ENCODE measurements at places on chromosomes 5 and 9. TPM values are rescaled to one million over a fixed set of nuclear protein-coding genes. Genes with fewer than 3 reads are reported as not detected.

The GCNT1 gene
- 3.4 TPM for total RNA-seq

GRCh38 chr5:154273028-154273617 lies 82.6 kb downstream of the GALNT10 start:
- no peaks in the 10 kb centered on the region for H3K27me3 ChIP-seq
- peak overlapping the region; percentile 57 for H3K27ac ChIP-seq
- H3K36me3 ChIP-seq = no peaks in the 10 kb centered on the region
- no peak overlapping the region for H3K4me3 ChIP-seq

- no peak overlapping the region for H3K27ac ChIP-seq
- no peak for DNase-seq
- H3K27me3 ChIP-seq = no peaks in the 10 kb centered on the region
- peaks cover 4% of the 10 kb centered on the region for H3K36me3 ChIP-seq
- H3K4me3 ChIP-seq = no peak overlapping the region
These were observed 2.6 kb upstream of the HINT1 start for GRCh38 chr5:131167615-131168014.

DNA sequence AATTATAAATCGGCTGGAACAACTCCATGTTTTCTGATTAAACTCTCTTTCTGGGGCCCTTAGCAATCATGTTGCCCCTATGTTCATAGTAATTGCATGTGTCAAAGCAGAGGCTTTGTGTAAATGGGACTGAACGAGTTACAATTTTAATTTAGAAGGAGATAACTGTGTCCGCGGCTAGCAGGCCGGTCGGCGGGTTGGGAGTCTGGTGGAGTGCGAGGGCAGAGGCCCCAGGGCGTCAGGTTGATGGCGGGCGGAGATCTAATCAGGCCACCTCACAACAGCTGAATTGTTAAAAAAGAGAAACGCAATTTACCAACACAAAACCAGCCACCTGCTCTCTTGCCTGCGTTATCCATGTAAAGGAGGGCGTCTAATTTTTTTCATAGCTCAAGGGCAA lies 134.9 kb upstream of the LPCAT1 start:
- no peak overlapping the region for H3K4me3 ChIP-seq
- H3K4me1 ChIP-seq = no peaks in the 10 kb centered on the region
- H3K36me3 ChIP-seq = no peaks in the 10 kb centered on the region
- DNase-seq = no peak
- no peak overlapping the region for H3K27ac ChIP-seq
- peaks cover 21% of the 10 kb centered on the region for H3K27me3 ChIP-seq

DNA sequence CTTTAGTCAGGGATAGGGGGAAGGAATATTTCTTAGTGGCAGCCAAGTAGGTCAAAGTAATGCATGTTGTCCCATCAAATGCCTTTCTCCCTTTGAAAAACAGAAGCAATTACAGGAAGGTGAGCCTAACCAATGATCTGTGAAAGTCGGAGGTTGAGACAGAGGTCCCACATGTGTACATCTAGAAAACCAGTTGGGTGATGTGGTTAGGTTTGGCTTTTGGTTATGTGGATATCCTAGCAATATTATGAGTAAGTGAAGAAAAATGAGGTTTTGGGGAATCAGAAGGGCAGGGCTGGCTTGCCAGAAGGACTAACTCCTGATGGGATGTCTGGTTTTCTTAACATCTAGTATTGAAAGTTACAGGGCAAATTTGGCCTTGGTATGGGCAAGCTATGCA lies 63.4 kb upstream of the PALM2AKAP2 start:
- H3K27me3 ChIP-seq = no peaks in the 10 kb centered on the region
- no peak for DNase-seq
- H3K4me1 ChIP-seq = no peaks in the 10 kb centered on the region
- no peak overlapping the region for H3K4me3 ChIP-seq
- no peak overlapping the region for H3K27ac ChIP-seq

DNA sequence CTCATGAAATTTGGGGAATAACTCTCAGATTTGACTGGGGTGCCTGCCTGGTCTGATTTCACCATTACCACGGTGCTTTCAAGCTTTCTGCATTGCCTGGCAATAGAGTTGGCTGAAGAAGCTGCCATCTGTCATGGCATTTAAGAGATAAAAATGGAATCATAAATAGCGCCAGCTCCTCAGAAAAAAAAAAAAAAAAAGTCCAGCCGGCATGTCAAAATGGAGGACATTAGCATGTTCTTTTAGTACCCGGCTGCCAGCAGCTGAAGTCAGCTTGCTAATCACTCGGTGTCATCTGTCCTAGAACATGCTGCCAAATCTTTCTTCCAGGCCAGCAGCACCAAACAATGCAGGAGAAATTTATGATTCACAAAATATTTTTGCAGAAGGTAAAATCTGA lies 57.7 kb upstream of the CER1 start:
- H3K27ac ChIP-seq = no peak overlapping the region
- no peak for DNase-seq
- no peaks in the 10 kb centered on the region for H3K4me1 ChIP-seq
- no peak overlapping the region for H3K4me3 ChIP-seq
- no peaks in the 10 kb centered on the region for H3K27me3 ChIP-seq

- no peak overlapping the region for H3K27ac ChIP-seq
- no peak for DNase-seq
- no peaks in the 10 kb centered on the region for H3K36me3 ChIP-seq
- no peak overlapping the region for H3K4me3 ChIP-seq
- peaks cover 3% of the 10 kb centered on the region for H3K4me1 ChIP-seq
These were observed 89.3 kb downstream of the ZCCHC7 start for GRCh38 chr9:37209431-37210386.

DNA sequence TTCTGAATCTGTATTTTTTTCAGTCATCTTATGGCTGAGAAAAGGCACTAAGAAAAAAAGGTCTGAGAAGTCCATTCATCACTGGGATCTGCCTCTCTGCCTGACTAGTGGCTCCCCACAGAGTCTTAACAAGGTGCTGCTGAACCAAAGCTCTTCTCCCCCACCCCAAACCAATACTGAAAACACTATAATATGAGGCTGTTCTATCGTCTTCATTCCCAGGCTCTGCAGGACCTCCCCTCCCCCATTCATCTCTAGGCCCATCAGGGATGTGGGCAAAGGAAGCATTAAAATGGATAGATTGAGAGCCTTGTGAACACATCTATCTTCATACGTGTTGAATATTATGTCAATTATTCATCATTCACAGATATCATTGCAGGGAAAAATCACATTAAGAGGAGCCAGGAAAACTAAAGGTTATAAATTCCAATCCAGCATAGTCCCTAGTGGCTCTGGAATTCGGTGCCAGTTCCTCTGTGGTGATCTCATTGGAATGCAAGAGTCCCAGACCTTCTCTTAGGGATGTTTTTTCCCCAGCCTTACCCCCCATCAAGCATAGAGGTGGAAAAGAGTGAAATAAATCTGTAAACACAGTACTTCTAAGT lies 44.3 kb upstream of the GPR151 start:
- H3K4me3 ChIP-seq = no peak overlapping the region
- no peaks in the 10 kb centered on the region for H3K27me3 ChIP-seq
- H3K4me1 ChIP-seq = peaks cover 6% of the 10 kb centered on the region
- no peaks in the 10 kb centered on the region for H3K36me3 ChIP-seq
